ENCODE measurements at places on chromosomes 2 and 18.

DNA sequence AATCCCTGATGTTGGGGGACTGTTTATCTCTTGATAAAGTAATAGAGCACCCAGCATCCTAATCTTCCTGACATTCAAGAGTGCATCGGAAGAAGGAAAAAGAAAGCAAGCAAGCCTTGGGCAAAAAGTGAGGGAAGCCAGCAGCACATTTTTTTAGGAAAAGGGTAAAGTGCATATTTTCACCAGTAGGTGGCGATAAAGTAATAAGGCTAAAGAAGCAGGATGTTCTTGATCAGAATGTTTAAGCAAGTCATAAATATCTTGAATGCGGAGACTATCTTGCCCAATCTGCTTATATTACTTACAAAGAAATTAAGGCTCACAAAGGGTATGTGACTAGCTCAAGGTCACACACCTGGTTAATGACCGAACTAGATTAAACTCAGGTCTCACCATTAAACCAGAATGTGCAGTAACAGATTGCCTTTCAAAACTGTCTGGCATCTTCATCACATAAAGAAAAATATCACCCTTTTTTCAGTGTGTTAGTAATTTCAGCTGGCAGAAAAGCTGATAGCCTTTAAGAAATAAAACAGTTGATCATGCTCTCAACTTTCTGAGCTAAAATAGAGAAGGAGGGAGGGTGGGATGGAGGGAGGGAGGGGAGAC lies 83.8 kb downstream of the VIT start:
- peak; percentile 40 for DNase-seq

- DNase-seq = no peak
These were observed 7.6 kb upstream of the TRIB2 start for GRCh38 chr2:12709207-12709522.

- no peak for DNase-seq
These were observed 20.5 kb downstream of the KIAA1328 start for GRCh38 chr18:36849288-36850006.

- DNase-seq = no peak
These were observed 4.7 kb downstream of the CD302 start for GRCh38 chr2:159793326-159793725.

DNA sequence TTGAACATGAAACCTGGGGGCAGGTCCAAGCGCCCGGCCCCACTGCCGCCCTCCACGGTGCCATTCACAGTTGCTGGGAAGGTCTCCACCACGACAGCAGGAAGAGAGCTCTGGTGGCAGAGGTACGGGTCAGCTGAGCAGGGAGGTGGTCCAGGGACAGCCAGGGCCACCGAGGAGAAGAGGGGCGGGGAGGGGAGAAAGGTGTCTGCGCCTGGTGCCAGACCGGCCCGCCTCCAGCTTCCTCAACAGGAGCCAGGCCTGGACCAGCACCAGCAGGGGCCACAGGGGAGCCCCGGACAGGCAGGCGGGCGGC lies 56.2 kb downstream of the BIN1 start:
- no peak for DNase-seq

DNA sequence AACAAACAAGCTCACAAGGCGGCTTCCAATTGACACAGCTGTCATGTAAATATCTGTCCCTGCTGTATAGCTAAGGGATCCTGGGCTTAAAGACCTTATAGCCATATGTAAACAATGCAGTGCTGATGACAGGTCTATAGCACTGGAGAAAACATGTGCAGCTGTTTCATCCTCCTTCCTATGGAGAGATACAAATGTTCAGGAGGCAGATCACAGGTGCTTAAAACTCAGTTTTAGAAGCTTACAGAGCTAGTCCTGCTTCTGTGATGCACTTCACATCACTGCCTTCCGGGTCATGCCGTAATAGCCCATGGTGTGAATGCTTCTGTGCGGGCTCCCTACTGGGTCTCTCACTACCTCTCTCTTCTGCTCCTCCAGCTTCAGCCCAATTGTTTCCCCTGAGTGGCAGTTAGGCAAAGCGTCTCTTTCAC lies 262.4 kb upstream of the CHST9 start:
- no peak for DNase-seq

All from urinary bladder (tissue), 4 donors.